ENCODE measurements at places on chromosomes 4 and X. TPM values are rescaled to one million over a fixed set of nuclear protein-coding genes. Genes with fewer than 3 reads are reported as not detected.

The HS6ST2 gene
- total RNA-seq, result under 0.01 TPM

The SPANXB1 gene
- total RNA-seq, result not detected

The FAM241A gene
- total RNA-seq, result 0.83 TPM

The UGT2A2 gene
- not detected for total RNA-seq

The ETDA gene
- total RNA-seq, result not detected

The FHDC1 gene
- total RNA-seq, result 0.17 TPM

The PABPC5 gene
- 2.9 TPM for total RNA-seq

The GLRA2 gene
- not detected for total RNA-seq

The ENAM gene
- 0.17 TPM for total RNA-seq

All from smooth muscle cell of trachea (primary cell).